ENCODE measurements at places on chromosomes 2 and 18. TPM values are rescaled to one million over a fixed set of nuclear protein-coding genes. Genes with fewer than 3 reads are reported as not detected.

The FBXO41 gene
- 3.7 TPM for total RNA-seq

The IL1RN gene
- not detected for total RNA-seq

The EVX2 gene
- not detected for total RNA-seq

The TFCP2L1 gene
- 1.6 TPM for total RNA-seq

The KYNU gene
- total RNA-seq = 1.9 TPM

The UGT1A4 gene
- not detected for total RNA-seq

The ST8SIA5 gene
- total RNA-seq = 0.52 TPM

The NT5DC4 gene
- not detected for total RNA-seq

The HAUS1 gene
- total RNA-seq = 60.3 TPM

The RAX gene
- total RNA-seq = not detected

The HES6 gene
- 52.2 TPM for total RNA-seq

The DYNC2LI1 gene
- total RNA-seq = 15.4 TPM

The ALLC gene
- total RNA-seq = not detected

The CPO gene
- total RNA-seq = 2.4 TPM

DNA sequence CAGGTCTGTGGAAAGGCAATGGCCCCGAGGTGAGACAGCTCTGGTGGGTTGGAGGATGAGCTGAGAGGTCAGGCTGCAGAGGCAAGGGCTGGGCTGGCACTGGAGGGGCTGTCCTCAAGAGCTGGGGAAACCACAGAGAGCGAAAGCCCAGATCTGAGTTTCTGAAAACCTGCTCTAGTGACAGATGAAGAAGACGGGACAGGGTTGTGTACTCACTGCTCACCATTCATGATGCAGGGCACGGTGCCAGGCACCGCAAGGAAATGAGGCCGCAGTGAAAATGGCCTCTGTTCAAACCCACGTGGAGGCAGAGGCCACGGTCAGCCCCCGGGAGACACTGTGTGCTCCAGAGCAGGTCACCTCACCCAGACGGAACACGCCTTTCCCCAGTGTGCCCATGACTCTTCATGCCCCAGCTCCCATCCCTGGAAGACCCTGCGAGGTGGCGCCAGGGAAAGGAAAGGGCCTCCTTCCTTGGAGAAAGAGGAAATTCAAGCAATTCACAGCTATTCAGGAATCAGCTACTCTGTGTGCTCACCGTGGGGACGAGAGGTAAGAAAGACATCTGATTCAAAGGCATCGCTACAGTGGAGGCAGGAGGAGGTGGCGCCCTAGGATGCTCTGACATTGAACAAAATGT is 24.3 kb upstream of the ID2 start:
- no peak for DNase-seq

DNA sequence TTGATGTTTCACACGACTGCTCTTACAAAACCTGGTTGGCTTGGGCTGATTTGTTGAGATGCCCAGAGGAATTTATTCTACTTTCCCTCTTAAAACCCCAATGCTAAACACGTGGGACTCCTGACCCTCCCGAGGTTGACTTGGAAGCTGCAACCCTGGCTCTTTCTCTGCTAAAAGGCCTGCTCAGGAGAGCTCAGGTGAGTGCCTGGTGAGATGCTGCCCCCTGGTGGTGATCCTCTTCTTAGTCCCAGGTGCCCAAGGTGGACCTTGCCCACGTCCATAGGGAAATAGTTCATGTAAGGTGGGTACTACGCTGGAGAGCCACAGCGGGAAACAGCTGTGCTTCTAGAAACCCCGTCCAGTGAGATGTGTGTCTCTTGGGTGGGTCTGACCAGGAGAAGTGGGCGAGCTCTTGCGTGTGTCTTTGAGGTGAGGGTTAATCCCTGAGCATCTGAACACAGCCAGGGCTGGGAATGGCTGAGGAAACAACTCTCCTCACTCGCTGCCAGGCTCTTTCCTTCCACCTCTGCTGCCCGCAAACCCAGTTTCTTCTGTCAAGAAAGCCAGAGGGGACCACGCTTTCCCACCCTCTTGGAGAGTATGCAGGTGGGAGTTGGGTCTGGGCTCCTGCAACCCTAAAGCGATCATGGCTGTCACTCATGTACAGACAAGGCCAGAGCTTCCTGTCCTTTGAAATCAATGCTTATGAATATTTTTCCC is 25.5 kb upstream of the PXDN start:
- DNase-seq = peak; percentile 94

DNA sequence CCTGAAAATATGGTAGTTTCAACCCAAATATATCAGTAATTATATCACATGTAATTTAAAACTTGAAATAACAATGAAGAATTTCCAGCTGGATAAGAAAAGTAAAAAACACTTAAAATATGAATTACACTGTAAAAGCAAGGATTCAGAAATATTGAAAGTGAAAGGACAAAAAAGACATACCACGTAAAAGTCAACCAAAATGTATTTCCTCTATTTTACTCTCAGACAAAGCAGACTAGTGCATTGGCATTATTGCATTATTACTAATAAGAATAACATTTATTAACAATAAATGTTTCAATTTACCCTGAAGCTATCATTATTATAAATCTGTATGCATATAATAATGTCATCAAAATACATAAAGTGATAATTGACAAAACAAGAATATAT is 445.1 kb upstream of the TRIB2 start:
- DNase-seq = no peak

- no peak for DNase-seq
Observed at GRCh38 chr2:7867867-7868266, 814.0 kb upstream of the ID2 start.

GRCh38 chr2:67567886-67568285 is 170.8 kb downstream of the ETAA1 start:
- DNase-seq = no peak

GRCh38 chr2:62439425-62439824 is 66.6 kb downstream of the TMEM17 start:
- DNase-seq = no peak

DNA sequence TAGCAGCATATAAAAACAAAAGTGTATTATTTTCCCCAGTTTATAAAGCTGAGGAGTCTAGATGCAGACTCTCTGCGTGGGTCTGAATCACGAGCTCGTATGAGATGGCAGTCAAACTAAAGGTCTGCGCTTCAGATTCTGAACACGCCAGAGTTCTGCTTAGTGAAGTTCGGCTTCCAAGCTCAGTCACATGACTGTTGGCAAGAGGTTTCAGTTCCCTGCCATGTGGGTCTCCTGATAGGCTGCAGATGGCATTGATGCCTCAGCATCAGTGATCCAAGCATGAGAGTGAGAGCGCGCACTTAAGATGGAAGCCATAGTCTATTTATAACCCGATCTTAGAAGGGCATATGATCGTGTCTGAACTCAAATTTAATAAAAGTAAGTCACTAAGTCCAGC is 242.8 kb upstream of the DOK6 start:
- no peak for DNase-seq

DNA sequence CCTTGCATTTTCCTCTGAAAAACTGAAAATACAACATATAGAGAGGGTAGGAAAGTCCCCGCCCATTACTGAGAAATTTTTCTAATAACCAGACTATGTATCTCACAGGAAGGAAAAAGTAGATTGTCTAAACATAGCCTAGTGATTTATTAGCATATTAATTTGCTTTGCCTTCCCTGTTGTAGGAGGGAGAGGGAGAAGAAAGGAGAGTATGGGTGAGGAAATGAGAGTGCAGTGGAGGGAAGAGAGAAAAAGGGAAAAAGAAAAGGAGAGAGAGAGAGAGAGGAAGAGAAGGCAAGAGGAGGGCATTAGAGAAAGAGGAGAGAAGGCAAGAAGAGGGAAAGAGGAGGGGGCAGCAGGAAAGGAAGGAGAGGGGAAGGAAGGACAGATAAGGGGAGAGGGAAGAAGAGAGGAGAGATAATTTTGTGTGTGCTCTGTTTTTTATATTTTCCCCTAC is 3.6 kb upstream of the KYNU start:
- no peak for DNase-seq

- peak; percentile 41 for DNase-seq
Observed at GRCh38 chr2:63054841-63055225, 4.2 kb downstream of the OTX1 start.

DNA sequence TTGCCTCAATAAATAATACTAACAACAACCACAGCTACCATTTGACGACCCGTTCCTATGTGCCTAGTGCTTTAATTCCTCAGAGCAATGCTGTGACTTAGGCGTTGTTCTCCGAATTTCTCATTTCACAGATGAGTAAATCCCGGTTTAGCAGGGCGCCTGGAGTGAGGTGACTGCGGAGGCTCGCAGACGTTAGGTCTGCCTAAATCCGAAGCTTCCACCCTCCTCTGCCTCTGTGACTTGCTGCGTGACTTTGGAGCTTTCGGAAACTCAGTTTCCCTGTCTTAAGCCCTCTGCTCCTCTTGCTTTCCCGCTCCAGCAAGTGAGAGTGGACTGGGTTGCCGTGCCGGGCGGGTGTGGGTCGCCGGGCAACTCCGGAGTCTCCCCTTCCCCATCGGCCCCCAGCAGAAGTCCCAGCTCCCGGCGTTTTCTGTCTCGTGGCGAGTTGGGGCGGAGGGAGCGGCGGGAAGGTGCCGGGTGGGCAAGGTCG is 711 bp upstream of the ATOH8 start:
- no peak for DNase-seq
